ENCODE measurements at places on chromosomes 13 and 19.

GRCh38 chr13:51612867-51613266 is 28.6 kb downstream of the WDFY2 start:
- DNase-seq: peak; percentile 33

- DNase-seq: no peak
Measured at GRCh38 chr13:113427562-113428468, 25.5 kb downstream of the ADPRHL1 start.

DNA sequence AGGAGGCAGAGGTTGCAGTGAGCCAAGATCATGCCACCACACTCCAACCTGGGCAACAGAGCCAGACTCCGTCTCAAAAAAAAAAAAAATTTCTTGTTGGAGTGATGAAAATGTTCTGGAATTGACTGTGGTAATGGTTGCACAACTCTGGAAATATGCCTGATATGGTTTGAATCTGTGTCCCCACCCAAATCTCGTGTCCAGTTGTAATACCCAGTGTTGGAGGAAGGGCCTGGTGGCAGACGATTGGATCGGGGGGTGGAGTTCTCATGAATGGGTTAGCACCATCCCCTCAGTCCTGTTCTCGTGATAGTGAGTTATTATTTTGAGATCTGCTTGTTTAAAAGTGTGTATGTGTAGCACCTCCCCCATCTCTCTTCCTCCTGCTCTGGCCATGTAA is 41.1 kb upstream of the MAP3K10 start:
- no peak for DNase-seq

- DNase-seq: peak; percentile 66
Measured at GRCh38 chr19:4576016-4576933, 16.8 kb upstream of the SEMA6B start.

- DNase-seq: no peak
Measured at GRCh38 chr13:106573284-106573846, 5.4 kb upstream of the ARGLU1 start.

DNA sequence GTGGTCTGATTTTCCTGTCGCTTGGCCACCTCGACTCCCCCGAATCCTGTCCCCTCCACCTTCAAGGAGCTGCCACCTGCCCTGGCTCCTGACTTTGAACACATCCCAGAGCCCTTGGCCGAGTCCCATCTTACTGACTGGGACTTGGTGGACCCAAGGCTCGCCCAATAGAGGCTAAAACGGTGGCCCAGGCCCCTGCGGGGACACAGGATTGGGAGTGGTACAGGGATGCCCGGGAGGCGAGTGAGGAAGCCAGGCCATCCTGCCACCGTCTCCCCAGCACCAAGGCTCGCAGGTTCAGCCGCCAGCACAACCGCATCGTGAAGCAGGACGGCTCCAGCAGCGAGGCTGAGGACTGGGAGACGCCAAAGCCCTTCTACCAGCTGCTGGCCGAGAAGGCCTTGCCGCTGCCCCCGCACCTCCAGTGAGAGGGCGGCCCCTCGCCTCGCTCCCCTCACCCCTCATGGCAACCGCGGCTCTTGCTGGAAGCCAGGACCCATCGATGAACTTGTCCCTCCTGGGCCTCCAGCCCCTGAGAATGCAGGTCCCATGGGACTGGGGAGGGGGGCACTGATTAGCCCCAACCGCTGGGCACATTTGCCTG is 5.3 kb downstream of the SIX5 start:
- no peak for DNase-seq

DNA sequence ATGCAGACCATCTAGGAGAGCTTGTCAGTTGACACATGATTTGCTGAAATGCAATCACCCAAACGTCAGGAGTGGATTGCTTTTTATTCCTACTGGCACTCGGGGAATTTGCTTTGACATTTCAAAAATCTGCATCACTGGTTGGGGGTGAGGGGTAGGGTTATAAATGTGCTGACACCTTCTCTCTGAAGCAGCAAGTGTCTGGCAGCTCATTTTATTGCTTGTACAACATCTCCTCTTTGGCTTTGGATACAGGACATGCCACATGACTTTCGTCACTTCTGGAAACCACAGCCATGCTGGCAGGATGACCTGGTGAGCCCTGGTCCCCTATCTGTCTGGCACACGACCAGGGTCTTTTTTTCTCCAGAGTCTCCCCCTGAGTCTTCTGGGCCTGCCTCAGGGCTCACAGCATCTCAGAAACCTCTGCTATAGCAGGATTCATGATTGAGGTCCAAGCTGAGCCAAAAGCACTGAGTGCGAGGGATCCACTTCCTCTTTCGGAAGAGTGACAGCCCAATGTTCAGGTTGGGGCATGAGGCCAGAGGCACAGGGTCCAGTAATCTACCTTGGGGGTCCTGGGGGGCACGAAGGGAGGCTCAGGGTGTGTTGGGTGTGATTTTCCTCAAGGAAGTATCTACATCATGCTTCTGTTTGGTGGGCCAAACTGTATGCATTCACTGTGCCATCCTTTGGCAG is 60.1 kb downstream of the HSPH1 start:
- no peak for DNase-seq

All from NAMALWA (cell line).